NCI-H774 (cell line): ENCODE measurements at places on chromosomes 1 and 21.

GRCh38 chr1:187844313-187844712, 1015.6 kb downstream of the PLA2G4A start:
- DNase-seq: no peak

DNA sequence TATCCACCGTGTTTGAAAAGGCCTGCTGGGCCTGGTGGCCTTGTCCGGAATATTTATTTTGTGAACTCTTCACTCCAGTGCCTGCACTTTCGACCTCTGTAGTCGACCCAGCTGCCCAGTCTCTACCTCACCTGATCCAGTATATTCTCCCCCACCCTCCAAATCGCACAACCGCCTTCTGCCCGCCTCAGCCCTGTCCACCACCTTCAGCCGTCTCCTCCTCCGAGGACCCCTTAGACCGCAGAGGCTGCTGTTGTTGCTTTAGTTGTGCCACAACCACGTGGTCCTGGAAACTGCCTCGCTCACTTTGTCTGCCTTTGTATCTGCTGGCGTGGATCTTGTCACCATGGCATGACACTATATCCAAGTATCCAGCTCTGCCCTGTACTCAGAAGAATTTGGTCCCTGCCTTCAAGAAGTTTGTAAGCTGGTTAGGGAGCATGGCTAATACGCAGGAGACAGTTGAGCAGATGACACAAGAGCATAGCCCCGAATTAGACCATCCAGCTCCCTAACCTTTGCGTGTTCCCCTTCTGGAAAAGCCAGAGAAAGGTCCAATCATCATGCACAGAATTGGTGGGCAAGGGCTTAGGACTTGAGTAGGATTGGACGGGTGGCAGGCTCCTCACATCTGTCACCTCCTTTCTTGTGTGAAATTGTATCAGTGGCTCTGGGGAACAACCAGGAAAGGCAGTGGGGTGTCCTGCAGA, 1.5 kb downstream of the PHGDH start:
- no peak for DNase-seq

DNA sequence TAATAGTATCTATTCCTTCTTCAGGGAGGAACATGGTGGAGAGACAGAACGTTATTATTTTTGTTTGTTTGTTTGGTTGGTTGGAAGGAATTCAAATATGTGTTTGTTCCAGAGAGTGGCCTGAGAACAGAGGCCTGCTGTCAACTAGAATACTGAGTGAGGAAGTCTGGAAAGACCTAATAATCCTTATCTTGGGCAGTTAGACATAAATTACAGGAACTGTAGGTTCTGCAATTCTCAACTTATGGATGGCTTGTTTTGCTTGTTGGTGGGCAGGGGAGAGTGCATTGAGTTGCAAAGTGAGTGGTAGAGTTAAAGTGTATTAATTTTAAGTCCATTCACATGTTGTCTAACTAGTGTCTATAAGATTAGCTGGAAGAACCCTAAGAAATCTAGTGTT, 197.6 kb downstream of the BACH1 start:
- no peak for DNase-seq

DNA sequence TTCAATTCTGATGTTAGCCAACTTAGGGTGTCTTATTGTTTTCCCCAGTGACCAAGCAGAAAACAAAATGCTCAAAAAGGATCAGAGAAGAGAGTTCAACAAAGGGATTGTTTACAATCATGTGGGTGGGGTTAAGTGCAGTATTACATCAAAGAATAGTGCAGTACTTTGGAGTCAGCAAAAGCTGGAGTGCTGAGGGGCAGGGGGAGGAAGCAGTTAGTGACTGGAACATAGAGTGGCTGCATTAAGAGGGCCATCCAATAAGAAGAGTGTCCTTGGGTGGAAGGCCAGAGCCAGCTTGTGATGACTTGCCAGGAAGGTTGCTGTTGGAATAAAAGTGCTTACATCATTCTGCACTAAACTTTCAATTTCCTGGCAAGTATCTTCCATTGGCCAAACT, 175.5 kb downstream of the CYYR1 start:
- no peak for DNase-seq

- no peak for DNase-seq
Observed at GRCh38 chr1:36172983-36173382, 17.0 kb downstream of the MAP7D1 start.

DNA sequence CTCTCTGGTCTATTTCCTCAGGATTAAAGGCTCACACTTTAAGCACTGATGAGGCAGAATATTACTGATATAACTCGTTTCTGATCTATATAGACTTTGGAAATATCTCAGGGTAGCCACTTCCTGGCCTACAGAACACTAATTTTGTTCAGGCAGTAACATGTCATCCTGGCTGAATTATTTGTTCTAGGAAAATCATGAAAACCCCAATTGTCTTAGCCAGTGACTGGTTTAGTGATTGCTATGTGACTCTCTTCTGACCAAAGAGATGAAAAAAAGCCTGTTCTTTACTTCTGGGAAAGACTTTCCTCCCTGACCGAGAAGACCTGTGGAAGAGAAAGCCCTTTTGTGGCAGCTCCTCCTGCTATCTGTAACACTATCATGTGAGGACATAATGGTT, 453.7 kb downstream of the SETD4 start:
- DNase-seq: no peak

DNA sequence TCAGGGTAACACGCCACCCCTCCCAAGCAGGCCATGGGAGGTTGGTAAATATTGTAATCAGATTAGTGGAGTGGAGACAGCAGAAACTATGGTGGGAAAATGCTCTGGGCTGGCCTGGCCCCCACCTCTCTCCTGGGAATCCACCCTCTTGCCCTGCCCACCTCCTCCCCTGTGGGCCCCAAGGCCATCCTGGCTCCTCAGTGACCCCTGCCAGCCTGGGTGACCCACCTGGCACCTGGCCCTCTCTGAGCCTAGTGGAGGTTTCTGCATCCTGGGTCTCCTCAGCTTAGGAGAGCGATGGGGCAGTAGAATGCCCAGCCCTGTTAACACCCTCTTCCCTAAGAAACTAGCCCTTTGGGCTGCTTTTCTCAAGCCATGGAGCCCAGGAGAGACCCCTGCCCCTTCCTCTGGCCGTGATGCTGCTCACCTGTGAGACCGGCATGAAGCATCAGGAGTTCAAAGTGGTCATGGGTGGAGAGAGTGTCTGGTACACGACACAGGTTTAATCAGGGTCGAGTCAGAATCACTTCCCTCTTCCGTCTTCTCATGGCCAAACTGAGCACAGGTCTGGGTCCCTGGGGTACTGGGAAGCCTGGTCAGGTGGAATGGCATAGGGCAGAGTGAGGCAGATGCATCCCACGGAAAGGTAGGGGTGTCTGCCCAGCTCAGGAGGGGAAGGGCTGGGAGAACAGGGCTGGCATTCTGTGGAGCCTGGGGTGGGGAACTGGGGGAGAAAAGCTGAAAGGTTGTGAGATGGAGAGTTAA, 10.7 kb upstream of the DMBX1 start:
- DNase-seq: no peak

DNA sequence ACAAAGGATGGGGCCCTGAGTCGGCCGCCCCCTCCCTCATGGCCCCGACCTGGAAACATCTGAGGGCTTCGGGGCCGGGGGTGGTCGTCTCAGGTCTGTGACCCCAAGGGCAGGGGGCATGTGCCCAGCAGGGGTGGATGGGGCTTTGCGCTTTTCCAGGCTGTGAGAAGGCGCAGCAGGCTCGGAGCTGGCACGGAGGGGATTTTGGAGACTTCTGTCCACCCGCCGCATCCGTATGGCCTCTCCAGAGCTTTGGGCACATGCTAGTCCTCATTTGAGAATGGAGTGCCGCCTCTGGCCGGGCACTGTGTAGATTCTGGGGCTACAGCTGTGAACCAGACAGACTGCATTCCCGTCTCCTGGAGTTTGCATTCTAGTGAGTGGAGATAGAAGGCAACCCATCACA, 66.1 kb upstream of the WNT4 start:
- DNase-seq: no peak

- no peak for DNase-seq
Observed at GRCh38 chr1:17728123-17728712, 26.9 kb upstream of the ACTL8 start.

GRCh38 chr1:175914115-175914514, 170.7 kb upstream of the TNR start:
- no peak for DNase-seq

DNA sequence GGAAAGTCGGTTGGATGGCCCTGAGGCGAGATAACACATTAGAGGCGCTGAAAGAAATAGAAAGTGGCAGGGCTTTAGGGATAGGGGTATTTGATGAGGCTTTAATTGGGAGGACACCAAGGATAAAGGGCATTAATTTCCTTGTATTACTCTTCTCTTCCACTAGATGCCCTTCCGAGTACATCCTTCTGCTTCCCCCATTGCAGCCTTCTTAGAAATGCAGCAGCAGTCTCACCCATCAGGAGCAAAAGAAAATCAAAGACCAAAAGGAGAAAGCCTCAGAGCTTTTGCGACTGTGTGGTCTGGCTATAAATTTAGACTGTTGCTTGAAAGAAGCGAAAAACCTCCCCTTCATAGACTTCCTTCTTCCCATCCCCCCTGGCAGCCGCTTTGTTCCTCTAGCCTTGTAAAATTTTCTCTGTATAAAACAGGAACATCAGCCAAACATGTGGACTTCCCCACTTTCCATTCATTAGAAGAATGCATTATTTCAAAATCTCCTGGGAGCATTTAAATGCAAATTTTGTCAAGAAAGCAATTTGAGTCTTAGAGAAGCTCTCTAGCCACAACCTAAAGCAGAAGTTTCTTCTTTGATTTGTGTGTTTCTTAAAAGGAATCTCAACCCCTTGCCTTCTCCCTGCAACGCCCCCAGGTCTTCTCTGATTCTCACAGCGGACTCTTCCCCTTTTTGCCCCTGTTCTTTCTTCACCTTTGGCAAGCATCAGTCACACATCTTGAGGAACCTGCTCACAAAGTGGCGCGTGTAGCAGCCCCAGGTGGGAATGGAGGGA, 76.6 kb downstream of the NDUFS5 start:
- peak; percentile 67 for DNase-seq

DNA sequence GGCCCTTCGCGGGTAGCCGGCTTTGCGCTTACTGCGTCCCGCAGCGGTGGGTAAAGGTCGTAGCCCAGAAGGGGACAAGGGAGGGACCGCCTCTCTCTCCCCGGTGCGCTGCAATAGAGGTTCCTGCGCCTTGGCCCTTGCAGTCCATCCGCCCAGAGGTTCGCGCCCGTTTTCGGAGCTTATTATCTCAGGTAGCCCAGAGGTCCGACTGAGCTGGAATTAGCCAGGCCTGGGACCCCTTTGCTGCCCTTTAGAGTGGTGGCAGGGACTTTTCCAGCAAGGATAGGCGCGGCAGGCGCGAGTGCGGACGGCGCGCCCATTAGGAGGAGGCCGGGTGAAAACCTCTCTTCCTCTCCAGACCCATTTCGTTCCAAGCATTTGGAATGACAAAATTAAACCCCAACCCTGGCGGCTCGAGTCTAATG, 5.0 kb downstream of the LHX4 start:
- DNase-seq: no peak
